ENCODE measurements at places on chromosomes 13 and 19.
A peak's percentile ranks its signal among the peaks of the same experiment; 100 is the strongest.

DNA sequence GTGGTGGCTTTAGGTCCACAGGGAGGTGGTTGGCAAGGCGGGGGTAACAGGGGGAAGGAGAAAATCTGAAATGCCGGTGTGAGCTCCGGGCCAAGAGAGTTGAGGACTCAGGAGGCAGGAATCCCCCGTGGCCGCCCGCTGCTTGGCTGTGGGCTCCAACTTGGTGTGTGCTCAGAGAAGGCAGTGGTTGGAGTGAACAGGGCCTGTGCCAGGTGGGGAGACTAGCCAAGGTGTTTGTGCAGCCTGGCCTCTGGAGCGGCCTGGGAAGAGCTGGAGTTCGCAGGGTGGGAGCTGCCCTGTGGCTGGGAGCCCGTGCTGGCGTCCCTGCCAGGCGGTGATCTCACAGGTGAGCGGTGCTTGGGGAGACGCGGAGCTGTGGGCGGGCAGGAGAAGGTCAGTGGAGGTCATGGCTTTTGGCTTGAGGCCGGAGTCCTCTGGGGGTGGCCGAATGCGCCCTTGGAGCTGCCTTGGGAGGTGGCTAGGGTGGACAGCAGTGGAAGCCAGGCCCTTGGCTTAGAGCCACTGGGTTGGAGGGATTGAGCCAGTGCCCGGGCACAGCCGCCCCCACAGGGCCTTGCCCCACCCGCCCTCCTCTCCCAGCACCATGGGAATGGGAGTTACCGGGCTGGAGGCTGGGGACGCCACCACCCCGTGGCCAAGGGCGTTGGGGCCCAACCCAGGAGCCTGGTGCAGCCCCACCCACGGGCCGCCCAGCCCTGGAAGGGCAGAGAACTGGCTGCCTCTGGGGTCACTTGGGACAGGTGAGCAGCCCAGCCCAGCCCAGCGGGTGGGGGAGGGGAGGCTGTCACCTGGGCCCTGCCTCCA, 7.1 kb upstream of the CIRBP start:
- peak; percentile 69 for DNase-seq

GRCh38 chr13:96314974-96315373, 225.1 kb downstream of the HS6ST3 start:
- DNase-seq: no peak

DNA sequence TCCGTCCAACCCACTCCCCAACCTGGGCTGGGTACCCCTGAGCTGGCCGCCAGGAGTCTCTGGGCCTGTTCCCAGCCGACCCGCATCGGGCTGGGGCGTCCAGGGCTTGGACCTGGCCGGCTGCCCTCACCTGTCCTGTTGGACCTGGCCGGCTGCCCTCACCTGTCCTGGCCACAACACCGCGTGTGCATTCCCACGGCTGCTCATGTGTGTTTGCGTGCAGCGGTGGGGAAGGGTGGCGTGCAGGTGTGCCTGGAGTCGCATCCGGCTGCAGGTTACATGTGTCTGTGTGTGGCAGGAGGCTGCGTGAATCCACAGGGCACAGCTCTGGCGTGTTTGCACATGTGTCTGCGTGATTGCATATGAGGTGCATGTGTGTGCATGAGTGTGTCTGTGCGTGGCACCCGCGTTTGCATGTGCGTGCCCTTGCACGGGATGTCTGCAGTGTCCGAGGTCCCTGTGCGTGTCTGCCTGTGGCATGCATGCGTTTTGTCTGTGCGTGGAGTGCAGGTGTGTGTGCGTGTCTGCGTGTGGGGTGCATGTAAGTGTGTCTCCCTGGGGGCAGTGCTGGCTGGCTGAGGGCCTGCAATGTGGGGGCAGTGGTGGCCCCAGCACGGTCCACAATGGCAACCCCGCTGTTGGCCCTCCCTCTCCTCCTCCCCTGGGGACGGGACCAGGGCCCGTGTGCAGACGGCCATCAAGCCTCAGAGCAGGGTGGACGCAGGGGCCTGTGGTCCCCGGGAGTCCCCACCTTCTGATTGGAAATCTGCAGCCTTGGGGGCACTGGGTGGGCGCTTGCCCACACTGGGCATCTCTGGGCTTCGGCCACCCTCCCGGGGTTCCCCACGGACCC, 3.4 kb downstream of the EFNA2 start:
- DNase-seq: no peak

GRCh38 chr13:51520524-51520923, 63.7 kb upstream of the WDFY2 start:
- no peak for DNase-seq

DNA sequence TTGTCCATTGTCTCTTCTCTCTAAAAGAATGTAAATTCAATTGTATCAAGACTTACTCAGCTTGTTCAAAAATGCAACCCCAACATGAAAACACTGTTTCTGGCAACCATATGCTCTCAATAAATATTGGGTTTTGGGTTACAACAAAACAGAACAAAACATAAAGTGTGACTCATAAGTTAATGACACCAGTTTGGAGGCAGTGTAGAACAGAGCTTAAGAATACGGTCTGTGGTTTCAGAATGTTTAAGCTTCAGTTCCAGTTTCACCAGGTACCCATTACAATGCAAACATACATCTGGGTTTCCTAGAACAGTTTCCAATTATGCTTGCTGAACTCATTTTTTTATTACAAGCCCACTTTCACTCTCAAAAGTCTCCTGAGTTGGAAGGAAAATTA, 285.8 kb upstream of the PCDH9 start:
- no peak for DNase-seq

GRCh38 chr19:35357867-35358573, at the start of gene FFAR3:
FFAR3 (plus strand) TSS chr19:35358460; CDS start chr19:35358891, 431 bp downstream.
- no peak for DNase-seq

DNA sequence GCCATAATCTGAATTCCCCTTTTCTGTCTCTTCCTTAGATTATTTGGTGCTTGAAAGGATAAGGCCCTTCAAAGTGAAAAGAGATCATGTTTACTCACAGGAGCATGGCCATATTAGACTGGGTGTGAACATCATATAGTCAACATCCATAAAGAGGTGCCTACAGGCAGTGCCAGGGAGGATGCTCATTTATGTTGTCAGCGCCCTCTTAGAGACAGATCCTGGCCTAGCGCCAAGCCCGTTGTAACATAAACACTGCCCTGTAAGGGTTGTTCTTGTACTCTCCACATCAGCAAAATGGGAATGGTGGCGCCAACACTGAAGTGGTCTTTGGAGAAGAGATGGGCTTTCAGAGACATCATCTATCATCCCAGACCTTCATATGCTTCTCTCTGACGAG, 16.1 kb downstream of the PCDH8 start:
- no peak for DNase-seq

DNA sequence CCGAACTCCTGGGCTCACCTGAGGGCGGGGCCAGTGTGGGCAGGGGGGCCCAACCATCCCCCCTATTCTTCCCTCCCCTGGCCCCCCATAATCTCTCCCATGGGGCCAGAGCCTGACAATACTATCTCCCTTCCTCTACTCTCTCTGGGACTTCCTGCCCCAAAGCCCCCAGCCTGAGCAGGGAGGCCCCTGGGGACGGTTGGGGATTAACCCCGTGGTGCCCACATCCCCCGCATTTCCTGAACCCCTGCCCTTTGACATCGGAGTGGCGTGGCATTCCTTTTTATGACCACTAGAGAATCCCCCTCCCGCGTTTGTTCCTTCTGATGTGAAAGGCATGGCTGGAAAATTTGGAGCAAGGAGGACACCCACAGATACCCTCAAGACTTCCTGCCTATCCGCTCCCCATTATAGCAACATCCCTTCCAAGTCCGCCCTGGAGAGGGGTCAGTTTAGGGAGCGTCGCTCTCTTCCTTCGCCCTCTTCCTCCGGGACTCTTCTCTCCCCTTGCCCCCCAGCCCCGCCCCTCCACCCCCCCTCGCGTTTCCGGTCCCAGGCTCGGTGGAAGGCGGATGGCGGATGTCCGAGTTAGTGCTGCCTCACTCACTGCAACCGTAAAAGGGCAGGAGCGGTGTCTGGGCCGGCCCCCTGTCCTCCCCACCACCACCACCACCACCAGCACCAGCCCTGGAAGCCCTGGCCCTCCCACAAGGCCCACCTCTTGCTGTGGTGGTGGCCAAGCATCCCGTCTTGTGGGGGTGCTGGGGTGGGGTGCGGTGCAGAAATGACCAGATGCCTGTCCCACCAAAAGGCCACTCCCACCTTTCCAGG, 1.8 kb downstream of the VASP start:
- DNase-seq: peak; percentile 94

- DNase-seq: no peak
Measured at GRCh38 chr13:50421473-50422130, 406.4 kb downstream of the KCNRG start.

- DNase-seq: peak; percentile 84
Measured at GRCh38 chr19:3056417-3057088, 5.7 kb downstream of the TLE5 start.

- DNase-seq: no peak
Measured at GRCh38 chr13:22111961-22112360, 441.1 kb downstream of the FGF9 start.

- DNase-seq: no peak
Measured at GRCh38 chr13:110557610-110558305, 3.8 kb downstream of the RAB20 start.

DNA sequence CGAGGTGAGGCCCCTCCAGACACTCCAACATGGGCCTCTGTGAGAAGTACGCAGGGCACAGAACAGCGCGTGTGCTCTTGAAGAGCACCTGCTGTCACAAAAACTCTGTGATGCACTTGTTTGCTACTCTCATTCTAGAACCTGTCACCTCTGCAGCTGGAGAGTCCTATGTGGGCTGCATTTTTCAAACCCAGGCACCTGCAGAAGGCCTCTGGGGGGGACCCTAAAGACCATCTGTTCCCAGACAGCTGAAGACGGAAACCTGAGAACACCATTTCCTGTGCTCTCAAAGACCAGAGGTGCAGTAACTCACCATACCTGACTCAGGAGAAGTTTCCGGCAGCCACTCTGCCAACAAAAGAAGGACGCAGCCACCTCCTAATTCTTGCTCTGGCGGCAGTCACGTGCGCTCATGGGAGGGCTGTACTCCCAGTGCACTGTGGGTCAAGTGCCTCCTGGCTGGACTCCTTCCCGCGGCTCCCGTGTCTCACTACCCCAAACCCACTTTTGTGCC, 28.1 kb downstream of the RANBP3 start:
- DNase-seq: no peak

- no peak for DNase-seq
Measured at GRCh38 chr19:2519482-2519881, 43.6 kb downstream of the GADD45B start.

- DNase-seq: peak; percentile 24
Measured at GRCh38 chr19:46785054-46785979, 3.1 kb downstream of the SLC1A5 start.

GRCh38 chr19:41327576-41328156, 17.7 kb downstream of the CCDC97 start:
- DNase-seq: peak; percentile 87

DNA sequence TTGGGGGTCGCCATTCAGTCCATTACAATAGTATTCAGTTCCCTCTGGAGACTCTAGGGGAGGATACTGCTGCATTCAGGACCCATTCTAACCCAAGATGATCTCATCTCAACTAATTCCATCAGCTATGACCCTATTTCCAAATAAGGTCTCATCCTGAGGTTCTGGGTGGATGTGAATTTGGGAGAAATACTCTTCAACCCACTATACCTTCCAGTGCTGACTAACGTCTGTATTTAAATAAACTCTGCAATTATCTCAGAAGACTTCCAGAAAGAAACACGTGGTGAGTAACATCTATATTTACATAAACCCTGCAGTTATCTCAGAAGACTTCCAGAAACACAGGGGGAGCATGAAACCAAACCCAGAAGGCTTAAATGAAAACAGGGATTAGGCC, 1300.7 kb downstream of the PCDH9 start:
- DNase-seq: no peak

- DNase-seq: no peak
Measured at GRCh38 chr19:15640294-15640903, at the start of gene CYP4F3. CYP4F3 (plus strand) TSS chr19:15640897; CDS start chr19:15641416, 519 bp downstream.

GRCh38 chr13:105735281-105735680, 800.2 kb downstream of the EFNB2 start:
- no peak for DNase-seq

- no peak for DNase-seq
Measured at GRCh38 chr19:50190439-50190891, 13.0 kb upstream of the MYH14 start.

- DNase-seq: no peak
Measured at GRCh38 chr19:44824761-44825160, 15.9 kb downstream of the BCAM start.

- DNase-seq: no peak
Measured at GRCh38 chr13:60282186-60282585, 114.8 kb upstream of the TDRD3 start.

DNA sequence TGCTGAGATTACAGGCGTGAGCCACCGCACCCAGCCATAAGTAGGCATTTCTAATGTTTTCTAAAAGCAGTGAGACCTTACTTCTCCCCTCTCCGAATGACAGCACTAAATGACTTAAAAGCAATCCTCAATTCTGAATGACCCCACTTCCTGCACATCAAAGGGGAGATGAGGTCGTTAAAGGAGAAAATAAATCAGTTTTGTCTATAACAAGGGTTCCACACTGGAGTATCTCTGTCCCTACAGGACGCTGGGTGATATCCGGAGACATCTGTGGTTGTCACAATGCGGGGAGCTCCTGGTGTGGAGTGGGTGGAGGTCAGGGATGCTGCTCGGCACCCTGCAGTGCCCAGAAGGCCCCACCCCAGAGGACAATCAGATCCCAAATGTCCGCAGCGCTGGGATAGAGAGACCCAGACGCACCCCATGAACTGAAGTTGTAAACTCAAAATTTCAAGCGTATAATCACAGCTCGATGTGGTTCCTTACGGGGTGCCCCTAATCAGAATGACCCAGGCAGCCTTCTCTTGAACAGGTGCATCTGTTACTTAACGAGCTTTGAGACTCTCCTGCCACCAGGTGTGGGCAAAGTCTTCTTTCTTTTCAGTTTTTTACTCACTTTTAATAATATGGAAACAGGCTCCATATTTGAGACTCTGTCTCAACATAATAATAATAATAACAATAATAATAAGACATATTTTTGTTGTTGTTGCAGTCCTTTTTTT, 2.9 kb downstream of the GNG7 start:
- DNase-seq: no peak

Measured in H7 (cell line).